ENCODE measurements at places on chromosomes 5 and 9.

DNA sequence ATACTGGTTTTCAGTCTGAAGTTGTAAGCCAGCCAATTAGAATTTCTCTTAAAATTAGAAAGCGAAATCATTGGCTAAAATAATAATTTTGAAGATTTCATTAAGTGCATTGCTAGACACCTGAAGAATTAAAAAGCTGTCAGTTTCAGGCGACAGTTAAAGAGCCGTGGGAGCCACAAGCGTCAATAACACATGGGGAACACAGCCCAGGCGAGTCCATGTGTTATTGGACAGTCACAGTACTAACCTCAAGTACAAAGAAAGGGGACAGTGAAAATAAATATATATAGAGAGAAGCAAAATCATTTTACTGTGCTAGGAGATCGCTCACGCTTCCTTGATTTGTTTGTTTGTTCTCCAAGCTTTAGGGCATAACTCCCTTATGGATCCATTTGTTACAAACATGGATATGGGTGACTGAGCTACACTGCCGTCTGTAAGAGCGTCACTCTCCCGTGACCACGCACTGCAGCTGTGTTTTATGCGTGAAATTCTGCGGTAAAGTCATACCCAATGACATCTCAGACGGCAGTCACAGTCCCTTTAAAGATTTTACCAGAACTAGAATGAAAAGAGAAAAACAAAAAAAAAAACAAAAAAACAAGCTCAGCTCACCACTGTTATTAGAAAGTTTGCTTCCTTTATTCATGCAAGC is 83.2 kb downstream of the USP20 start:
- no peak for DNase-seq

DNA sequence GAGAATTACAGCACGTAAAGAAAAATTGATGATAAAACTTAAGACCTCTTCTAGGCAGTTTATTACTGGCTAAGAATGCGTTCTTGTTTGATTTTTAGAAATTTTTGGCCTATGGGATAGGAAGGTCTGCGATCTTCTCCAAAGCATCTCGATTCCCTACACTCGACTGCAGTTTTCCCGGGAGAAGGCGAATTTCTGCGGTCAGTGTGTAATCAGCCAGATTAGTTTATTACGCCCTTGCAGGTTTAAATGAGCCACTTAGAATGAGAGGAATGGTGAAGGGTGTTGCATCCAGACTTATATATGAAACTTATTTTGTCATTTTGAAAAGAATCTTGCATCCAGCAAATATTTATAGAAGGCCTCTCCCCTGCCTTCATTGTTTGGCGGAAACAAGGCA is 1.2 kb downstream of the MTAP start:
- DNase-seq = no peak

DNA sequence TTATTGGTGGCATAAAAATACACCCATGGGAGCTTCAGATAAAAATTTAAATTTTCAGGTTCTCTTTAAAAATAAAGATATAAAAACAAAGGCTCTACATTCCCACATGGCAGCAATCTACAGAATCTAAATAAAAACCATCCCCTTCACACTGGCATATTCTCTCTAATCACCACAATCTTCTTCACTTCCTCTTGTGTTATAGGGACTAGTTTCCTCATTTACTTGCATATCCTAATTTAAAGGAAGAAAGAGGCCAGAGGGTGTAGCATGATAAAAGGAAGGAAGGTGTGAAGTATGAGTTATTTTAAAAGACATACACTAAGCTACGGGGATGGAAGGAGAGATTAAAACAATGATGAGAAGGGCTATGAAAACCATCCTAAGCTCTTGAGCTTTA is 390.5 kb downstream of the ZNF608 start:
- DNase-seq = no peak

GRCh38 chr9:27472195-27472594 is 51.9 kb upstream of the IFNK start:
- DNase-seq = no peak

DNA sequence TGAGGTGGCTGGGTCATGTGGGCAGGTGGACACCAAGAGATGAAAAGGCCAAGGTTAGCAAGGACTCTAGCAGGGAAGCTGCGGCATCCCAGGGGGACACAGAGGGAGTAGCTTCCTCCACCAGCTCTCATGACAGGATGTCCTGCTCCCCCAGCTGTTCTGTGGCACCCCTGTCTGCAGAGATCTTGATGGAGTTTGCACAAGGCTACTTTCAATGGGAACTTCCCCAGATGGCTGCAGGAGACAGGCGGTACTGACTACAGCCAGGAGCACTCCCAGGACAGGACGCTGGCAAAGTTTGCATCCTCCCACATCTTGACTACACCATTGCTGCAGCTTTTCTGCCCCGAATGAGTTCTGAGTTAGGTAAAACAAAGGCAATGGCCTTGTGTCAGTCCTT is 312.8 kb downstream of the TLE4 start:
- no peak for DNase-seq

- DNase-seq = no peak
These were observed 303.8 kb upstream of the IRX4 start for GRCh38 chr5:2186472-2187015.

DNA sequence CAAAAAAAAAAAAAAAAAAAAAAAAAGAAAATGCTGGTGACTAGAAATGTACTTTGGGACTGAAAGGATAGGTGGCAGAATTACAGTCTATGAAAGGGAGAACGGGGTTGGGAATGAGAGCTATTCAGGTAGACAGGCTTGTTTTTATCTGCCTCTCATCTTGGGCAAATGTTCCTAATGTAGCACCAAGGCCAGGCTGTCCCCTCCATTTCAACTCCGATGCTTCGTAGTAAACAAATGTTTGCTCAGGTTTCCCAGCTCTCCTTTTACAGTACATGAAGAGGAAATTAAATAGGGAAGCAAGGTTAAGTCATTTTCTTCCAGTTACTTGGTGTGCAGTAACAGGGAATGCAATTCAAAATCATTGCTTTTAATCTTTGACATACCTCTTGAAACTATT is 4.4 kb upstream of the BASP1 start:
- no peak for DNase-seq

DNA sequence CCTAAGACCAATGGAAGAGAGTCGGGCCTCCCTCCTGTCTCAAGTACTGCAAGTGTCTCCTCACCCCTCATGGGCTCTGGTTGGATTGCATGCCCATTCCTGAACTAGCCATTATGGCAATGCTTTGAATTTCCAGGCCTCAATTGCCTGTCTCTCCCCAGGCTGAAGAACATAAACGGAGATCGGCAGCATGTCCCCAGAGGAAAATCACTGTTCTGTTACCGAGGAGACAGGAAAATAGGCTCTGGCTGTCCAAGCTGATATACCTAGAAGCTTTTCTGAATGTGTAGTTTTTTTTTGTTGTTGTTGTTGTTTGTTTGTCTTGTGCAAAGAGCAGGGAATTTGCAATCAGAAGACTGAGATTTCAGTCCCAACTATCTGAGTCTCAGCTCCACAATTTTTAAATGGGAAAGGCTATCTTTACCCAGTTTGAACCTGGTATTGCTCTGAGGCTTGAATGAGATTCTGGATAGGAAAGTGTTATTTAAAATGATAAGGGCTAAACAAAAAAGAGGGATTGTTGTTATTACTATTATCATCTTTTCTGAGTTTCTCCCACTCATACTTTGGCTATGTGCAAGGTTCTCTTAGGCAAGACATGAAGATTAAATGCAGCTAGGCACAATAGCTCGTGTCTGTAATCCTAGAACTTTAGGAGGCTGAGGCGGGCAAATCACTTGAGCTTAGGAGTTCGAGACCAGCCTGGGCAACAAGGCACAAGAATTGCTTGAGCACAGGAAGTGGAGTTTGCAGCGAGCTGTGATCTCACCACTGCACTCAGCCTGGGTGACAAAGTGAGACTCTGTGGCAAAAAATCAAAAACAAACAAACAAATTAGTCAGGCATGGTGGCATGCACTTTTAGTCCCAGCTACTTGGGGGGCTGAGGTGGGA is 77.2 kb upstream of the KLF9 start:
- DNase-seq = no peak

DNA sequence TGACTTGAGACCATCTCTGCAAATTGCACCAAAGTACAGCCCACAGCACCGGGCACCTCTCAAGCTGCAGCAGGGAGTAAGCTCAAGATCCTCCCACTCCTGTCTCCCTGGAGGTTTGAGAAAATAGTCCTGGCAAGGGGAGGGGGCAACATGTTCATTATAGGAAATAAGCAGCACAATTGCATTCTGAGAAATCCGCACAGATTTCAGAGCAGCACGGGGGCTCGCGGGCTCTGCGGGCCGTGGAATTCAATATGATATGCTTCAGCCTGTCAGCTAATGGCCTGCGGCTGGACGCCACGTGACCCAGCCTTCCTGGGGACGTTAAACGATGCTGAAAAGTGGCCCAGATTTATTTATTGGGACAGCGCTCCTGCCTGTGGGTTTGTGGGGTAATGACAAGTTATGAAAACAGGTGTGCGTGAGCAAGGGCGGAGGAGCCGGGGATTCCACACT is 156.4 kb downstream of the DAB2IP start:
- no peak for DNase-seq

DNA sequence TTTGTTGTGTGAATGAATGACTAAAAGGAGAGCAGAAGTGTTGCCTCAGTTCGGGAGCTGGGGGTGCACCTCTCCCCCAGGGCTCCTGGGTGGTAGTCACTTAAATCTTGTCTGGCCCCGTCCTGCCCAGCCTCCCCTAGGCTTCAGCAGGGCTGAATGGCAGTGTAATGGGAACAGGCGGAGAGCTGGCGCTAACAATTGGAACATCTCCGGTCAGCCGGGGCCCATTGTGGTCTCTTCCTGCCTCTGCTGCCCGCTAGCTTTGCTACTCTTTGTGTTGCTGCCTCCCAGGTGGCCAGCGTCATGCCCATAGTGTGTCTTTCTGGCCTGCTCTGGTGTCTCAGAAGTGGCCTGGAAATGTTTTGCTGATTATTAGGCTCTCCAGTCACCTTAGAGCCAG is 62.3 kb downstream of the RGS3 start:
- DNase-seq = no peak

DNA sequence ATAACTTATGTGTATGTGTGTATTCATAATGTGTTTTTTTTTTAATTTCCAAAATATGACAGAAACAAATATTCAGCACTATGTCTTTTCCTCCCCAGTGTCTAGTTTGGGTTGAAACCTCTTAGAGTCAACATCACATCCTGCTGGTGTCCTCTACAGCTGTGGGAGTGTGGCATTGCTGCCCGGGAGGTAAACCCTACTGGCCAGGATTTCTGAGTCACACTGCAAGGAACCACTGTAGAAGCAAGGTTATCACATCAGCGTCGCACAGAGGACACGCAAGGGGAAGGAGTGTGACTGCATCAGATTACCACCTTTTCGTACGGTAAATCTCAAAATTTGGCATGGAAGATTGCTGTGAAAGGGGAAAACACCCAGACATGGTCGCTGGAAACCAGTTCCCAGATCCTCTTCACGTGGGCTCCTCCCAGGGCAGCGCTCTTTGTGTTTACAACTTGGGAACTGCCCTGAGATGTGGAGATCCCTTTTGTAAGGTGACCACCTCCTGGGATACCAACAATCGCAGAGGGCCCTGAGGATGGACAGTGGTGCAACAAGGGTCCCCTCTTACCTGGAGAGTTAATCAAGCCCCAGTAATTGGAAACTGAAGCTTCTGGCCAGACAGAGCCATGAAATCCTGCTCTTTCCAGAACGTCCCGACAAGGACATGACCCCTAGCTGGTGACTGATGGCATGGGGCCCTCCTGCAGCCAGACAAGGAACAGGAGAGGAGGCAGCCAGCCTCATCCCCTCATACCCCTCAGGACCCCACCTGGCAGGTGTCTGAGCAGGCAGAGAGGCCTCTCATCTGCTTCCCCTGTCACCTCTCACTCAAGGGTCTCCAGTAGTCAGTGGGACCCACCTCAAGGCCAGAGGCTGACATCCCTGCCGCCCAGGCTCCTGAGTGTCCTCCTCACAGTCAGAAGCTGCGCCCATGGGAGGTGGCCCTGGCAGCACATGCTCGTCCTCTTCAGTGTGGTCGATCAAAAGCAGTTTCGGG is 194.7 kb downstream of the MED10 start:
- no peak for DNase-seq

GRCh38 chr5:116272281-116272941 is 187.6 kb downstream of the COMMD10 start:
- peak; percentile 3 for DNase-seq

DNA sequence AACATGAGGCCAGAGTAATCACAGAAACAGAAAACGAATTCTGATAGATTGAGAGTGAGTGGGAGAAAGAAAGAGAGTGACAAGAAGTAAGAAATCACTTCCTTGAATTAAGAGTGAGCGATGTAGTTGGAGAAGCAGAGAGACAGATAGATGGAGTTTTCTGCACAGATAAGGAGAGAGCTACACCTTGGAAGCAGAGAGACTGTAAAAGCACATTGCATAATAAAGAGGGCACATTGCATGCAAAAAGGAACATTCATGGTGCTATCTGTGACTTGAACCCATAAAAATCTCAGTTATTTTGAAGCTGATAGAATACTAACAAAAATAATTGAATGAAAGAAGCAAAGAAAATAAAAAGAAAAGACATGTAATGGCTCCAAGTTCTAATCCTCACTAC is 943.8 kb downstream of the NR2F1-AS1 start:
- no peak for DNase-seq

DNA sequence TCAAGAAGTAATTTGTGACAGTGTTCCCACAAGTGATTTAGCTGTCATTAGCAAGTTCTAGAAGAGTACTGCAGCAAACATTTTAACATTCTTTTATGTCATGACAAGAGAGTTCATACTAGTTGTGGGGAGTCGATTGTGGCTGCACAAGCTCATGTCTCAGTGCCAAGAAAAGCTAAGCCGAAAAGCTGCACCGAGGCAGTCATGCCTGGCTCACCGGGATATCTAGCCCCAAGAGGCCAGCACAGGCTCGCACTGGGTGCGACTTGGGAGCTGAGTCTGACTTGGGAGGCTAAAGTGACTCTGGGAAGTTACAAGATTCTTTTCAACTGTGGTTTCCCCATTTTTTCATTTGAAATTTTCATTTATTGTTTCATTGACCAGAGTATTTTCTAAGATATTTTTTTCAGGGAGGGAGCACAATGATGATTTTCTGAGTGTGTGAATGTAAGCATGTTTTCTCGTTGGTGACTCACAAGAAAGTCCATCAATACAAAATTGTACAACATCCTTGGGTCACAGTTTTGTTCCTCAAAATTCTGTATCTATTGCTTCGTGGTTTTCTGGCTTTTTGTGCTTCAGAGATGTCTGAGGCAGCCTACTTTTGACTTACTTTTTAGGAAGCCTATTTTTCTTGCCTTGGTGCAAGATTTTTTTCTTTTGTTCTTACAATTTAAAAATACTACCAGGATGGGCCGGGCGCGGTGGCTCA is 18.7 kb downstream of the CAST start:
- DNase-seq = no peak

GRCh38 chr5:66230551-66230950 is 86.5 kb downstream of the SREK1 start:
- DNase-seq = no peak

- DNase-seq = no peak
These were observed 52.5 kb downstream of the OXCT1 start for GRCh38 chr5:41817625-41818301.

DNA sequence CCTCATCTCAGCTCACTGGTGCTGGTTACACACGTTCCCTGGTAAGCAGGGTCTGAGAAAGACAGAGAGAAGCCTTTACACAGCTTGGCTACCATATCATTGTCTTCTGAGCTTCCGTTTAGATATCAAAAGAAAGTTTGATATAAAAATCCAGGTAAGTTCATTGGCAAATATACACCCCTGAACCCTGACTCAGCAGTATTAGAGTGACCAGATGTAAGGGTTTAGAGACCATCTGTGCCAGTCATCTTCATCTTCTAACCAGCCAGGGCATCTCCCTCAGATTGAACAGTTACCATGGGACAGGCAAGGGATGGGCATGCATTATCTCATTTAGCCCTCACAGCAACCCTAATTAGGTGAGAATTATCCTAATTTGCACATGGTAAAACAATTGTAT is 232.1 kb downstream of the MED10 start:
- no peak for DNase-seq

Measured in AG08396 (cell line).